ENCODE measurements at places on chromosomes 3 and 15.

- DNase-seq, result no peak
Observed at GRCh38 chr15:51049081-51049480, 45.6 kb downstream of the TNFAIP8L3 start.

- no peak for DNase-seq
Observed at GRCh38 chr3:54046641-54047214, 75.6 kb upstream of the CACNA2D3 start.

DNA sequence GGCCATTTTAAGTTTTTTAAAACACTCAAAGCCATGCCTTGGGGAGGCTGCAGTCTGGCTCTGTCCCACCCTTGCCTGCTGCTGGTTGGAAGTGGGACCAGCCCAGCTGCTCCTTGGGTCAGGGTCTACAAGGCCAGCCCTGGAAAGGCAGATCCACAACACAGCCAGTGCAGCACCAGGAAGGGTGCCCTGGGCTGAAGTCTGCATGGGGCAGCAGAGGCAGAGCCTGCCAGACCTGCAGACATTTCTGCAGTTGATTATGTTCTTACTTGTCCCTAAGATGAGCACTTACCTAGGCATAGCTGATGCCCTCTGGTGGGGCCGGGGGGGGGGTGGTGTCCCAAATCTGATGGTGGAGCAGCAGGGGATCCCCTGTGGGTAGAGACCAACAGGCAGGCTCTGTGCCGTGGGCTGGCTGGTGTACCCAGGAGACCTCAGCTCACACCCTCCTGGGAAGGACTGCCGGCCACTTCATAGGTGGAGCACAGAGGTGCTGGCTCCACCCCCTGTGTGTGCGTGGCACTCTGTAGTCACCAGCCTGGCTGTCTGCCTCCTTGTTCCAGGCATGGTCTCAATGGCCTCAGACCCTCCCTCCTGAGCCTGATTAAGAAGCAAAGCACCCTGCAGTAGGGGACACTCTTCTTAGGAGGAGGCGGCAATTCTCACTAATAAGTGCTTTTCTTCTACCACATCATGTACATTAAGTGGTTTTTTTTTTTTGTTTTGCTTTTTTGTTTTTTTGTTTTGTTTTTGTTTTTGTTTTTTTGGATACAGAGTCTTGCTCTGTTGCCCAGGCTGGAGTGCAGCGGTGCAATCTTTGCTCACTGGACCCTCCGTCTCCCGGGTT lies 97.4 kb upstream of the KLF13 start:
- DNase-seq, result no peak

DNA sequence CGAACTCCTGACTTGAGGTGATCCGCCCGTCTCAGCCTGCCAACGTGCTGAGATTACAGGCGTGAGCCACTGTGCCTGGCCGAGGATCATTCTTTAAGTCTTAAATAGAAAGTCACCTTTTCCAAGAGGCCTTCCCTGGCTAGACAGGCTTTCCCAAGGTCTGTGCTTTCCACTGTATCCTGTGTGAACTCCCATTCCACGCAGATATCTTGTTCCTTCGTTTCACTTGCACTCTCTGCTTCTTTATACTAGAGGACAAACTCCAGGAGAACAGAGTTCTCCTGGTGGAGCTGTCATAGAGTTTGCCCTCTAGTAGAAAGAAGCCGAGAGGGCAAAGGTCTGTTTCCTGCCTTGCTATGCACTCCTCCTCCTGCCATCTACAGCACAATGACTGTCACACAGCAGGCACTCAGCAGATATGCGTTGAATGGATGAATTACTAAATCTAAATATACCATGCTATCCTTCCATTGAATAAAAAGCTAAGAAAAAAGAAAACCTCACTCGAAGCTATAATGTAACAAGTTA lies 211.2 kb downstream of the FOXP1 start:
- no peak for DNase-seq

- no peak for DNase-seq
Observed at GRCh38 chr15:79311901-79312553, 1.1 kb downstream of the TMED3 start.

DNA sequence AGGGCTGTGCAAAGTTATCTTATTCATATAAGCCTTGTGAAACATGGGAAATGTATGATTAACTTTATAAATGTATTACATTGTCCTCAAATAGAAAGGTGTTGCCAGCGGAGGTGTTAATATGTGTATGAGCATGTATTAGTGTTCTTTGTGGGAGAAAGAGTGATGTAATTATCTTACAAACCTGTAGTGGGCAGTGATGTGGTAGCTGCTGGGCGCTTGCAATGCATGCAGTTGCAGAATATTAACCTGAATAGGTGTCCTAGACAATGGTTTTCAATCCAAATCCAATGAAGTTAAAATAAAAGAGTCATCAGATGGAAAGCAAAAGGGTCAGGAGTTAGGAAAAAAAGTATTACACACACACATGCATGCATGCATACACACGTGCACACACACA lies 881.3 kb upstream of the CADM2 start:
- no peak for DNase-seq

DNA sequence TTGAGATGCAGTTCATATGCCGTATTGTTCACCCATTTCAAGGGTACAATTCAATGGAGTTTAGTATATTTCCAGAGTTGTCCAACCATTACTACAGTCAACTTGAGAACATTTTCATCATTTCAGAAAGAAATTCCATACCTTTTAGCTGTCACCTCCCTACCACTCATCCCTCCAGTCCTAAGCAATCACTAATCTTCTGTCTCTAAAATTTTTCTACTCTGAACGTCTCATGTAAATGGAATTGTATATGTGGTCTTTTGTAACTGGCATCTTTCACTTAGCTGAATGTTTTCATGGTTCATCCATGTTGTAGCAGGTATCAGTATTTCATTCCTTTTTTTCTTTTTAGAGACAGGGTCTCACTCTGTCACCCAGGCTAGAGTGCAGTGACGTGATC lies 51.1 kb downstream of the CMTM7 start:
- no peak for DNase-seq

DNA sequence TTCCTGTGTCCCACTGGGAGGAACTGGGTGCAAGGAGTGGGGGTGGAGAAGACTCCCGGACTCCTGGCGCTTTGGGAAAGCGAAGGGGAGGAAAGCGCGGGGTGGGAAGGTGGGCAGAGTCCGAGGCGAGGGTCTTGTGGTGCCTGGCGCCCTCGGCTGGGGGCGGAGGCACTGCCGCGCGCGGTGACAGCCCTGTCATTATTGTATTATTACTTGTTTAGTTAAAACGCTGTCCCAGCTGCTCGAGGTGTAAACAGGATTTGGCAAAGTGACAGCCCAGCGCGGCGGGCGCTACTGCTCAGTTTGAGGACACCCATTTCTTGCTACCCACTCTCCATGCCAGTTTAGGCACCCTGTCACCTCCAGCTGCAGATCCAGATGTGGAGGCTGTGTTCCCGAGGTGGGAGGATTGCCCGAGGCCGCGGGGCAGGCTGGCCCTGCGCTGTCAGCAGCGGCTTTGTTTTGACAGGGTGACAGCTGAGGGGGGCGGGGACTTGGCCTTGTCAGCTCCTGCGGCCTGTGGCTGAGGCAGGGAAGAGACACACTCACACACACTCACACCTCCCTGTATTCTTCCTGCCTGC lies 1.0 kb downstream of the KAT2B start:
- DNase-seq, result peak; percentile 17

DNA sequence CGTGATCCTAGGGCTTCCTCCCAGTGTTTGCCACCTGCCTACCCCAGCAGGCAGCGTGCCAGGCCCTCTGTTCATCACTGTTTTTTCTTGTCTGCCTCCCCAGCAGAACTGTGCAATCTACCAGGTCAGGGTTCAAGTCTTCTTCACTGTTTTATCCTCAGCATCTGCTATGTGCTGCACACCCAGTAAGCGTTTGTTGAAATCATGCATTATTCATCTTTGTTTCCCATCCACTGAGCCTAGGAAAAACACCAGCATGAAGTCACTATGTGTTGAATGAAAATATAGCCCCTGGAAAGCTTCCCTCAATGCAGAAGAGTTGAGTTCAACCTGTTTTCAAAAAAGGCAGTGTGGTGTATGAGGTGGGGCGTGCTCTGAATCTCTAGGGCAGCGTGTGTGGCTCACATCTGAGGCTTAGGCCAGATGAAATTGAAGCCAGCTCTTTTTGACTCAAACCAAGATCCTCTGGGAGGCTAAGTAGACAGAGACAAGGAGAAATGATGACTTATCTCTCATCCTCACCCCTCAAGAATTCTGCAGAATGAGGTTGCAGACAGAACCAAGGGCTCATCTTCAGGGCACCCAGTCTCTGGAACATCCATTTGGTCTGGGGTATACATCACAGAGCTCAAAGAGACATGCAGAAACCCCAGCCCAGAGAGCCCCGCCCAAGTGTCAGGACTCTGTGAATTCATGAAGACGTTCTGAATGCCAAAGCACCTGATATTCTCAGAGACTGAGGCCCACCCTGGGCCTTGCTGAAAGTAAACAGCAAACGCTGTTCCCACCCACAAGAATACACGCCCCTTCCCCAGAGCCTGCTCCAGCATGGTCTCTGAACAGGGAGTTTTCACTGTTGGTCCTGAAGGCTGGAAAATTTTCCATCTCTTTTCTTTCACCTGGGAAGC lies 5.7 kb upstream of the CAV3 start:
- no peak for DNase-seq

GRCh38 chr15:61382927-61383326 lies 153.8 kb upstream of the RORA start:
- no peak for DNase-seq

- no peak for DNase-seq
Observed at GRCh38 chr3:187989575-187990153, 164.3 kb upstream of the LPP start.

- peak; percentile 49 for DNase-seq
Observed at GRCh38 chr3:66407611-66408218, 93.1 kb downstream of the LRIG1 start.

GRCh38 chr3:106420628-106421027 lies 551.8 kb upstream of the CBLB start:
- DNase-seq, result no peak

DNA sequence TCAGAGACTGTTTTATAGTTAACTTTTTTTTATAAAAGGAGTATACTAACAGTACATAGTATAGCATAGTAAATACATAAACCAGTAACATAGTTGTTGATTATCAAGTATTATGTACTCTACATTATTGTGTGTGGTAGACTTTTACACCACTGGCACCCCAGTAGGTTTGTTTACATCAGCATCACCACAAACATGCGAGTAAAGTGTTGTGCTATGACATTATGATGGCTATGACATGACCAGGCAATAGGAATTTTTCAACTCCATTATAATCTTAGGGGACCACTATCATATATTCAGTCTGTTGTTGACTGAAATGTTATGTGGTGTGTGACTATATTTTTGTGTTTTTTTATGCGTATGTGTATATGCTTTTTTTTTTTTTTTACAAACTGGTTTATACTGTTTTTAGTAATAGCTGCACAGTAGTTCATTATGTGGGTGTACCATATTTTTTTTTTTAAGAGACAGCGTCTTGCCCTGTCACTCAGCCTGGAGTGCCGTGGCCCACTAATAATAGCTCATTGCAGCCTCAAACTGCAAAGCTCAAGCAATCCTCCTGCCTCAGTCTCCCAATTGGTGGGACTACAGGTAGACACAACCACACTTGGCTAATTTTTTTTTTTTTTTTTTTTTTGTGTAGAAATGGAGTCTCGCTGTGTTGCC lies 1.9 kb downstream of the CAPN7 start:
- no peak for DNase-seq

- no peak for DNase-seq
Observed at GRCh38 chr3:134480546-134480945, 5.2 kb downstream of the ANAPC13 start.

DNA sequence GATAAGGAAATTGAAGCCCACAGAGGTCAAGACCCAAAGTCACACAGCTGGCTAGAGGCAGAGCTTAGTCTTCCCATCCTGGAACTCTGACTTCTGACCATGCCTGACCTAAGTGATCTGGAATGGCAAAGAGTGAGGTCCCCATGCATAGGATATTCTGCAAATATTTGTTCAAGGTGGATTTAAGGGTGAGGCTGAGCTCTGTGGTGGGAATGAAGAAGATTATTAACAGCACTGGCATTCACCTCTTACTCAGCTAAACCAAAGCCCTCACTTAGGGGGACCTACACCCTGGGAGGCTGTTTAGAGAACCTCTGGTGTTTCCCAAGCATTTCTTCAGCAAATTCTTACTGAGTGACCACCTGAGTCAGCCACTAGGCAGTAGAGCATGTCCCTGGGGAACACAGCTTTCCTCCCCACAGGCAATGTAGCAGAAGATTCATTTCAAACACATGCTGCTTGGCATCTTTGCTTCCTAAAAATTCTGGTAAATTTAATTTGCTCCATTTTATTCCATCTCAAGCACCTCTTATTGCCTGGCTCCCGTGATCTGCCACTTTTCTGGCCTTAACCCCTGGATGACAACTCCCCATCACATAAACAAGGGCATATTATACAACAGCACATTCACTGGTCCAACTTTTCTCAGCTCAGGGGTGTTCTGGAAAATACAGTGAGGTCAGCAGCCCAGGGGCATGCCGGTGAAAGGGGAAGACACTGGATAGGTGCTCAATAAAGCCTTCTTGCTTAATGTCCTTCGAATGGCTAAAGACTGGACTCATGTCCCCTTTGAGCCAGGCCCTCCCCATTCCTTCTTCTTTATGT lies 176.0 kb downstream of the ABHD5 start:
- DNase-seq, result no peak

GRCh38 chr3:174957551-174958001 lies 98.4 kb downstream of the NAALADL2 start:
- no peak for DNase-seq

GRCh38 chr3:102114264-102114979 lies 265.1 kb downstream of the NFKBIZ start:
- DNase-seq, result no peak

GRCh38 chr3:170869645-170870593 lies at the start of gene RPL22L1:
RPL22L1 (minus strand) TSS chr3:170870195; CDS start chr3:170870167, 28 bp downstream.
- no peak for DNase-seq

GRCh38 chr3:48411041-48411588 lies 18.8 kb downstream of the PLXNB1 start:
- DNase-seq, result no peak

DNA sequence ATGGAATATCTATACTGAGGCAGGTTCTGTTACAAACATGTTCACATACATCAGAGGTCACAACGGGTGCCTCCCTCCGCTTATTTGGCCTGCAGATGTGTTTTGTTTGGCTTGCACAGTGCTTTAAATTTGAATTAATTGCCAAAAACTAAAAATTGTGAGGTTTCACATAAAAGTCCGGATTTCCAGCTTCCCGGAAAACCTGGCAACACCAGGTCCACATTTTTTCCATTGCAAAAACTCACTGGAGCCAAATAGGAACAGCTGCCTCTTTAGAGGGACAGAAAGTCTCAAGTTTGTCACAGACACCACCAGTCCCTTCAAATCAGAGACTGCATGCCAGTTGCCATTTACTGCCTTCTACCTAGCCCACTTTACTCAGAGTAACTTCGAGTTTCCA lies 205.9 kb upstream of the MDFIC2 start:
- no peak for DNase-seq

DNA sequence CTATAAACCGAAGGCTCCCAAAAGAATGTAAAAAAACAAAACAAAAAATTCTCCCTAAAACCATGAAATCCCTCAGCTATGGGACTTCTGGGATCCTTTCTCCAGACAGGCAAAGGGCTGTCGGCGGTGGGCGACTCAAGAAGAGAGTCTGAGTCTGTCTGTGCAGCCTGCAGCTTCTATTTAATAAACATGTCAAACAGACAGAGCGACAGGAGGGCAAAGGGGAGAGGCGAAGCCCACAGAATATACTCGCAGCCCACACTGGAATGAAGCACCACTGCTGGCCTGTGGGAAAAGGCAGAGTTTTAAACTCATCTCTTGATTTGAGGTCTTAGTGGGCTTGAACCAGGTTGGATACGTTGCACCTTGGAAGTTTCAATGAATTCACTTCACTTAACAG lies 40.2 kb downstream of the ISL2 start:
- no peak for DNase-seq

Data from C1 segment of cervical spinal cord (tissue), 14 donors.